Activated B cell treated with CpG ODN at 0.5 μM for 24 hours (primary cell): ENCODE measurements at places on chromosomes 4 and X.

DNA sequence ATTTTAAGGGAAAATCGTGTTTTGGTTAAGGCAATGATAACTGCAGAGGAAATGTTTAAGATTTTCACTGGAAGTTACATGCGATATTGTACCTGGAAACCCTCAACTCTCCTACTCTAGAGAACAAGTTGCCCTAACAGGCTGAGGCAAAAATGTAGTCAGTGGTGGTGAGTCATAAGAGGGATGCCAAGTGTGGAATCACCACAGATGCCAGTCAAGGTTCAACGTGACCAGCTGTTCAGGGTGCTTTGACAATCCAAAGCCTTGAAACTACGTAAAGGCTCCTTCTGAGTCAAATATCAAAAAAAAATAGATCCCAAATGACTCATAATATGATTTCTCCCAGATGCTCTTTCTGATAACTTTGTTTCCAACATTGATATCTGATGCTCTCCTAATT is 77.9 kb upstream of the AFF2 start:
- H3K36me3 ChIP-seq = no peaks in the 10 kb centered on the region
- no peak for DNase-seq
- no peak overlapping the region for H3K4me3 ChIP-seq

DNA sequence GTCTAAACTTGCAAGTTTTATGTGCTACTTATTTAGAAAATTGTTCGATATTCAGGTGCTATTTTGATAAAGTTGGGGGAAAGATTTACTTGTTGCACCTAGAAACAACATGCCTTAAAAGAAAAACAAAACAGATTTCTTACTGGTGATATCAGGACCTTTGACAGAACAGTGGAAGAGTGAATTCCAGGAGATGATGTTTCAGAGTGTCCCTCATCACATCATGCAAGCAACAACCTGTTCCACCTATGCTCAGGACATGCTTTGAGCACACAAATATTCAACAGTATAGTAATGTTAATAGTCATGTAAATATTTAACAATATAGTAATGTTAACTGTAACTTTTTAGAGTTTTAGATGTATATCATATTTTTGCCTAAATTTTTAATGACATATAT is 23.9 kb upstream of the RNF128 start:
- H3K4me1 ChIP-seq = no peaks in the 10 kb centered on the region
- no peak overlapping the region for H3K4me3 ChIP-seq
- H3K27me3 ChIP-seq = peaks cover 1% of the 10 kb centered on the region
- H3K36me3 ChIP-seq = no peaks in the 10 kb centered on the region
- H3K27ac ChIP-seq = no peak overlapping the region

DNA sequence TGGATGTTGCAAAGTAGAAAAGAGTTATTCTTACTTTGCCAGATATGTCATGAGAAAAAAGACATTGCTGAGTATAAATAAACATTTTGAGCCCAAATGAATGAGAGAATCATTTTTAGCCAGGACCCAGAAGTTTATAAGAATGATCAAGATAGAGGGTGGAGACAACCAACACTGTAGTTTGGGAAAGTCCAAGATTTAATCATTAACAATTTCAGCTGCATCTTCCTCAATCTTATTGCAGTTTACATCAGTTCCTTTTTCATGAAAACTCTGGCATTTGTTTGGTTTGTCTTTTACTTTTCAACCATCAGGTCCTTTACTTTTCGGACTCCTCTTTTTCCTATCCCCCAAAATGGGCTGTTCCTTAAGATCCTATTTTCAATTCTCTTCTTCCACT is 645.9 kb downstream of the ANKRD50 start:
- H3K36me3 ChIP-seq = peaks cover 3% of the 10 kb centered on the region
- H3K27ac ChIP-seq = no peak overlapping the region
- no peaks in the 10 kb centered on the region for H3K27me3 ChIP-seq
- H3K4me3 ChIP-seq = no peak overlapping the region
- DNase-seq = no peak

- H3K4me3 ChIP-seq = no peak overlapping the region
- no peaks in the 10 kb centered on the region for H3K4me1 ChIP-seq
- no peaks in the 10 kb centered on the region for H3K27me3 ChIP-seq
Observed at GRCh38 chrX:117987373-117987772, 129.2 kb downstream of the KLHL13 start.

GRCh38 chrX:106035064-106035463 is 3.5 kb downstream of the SERPINA7 start:
- H3K27ac ChIP-seq = no peak overlapping the region
- no peaks in the 10 kb centered on the region for H3K27me3 ChIP-seq
- no peaks in the 10 kb centered on the region for H3K4me1 ChIP-seq

- H3K4me1 ChIP-seq = no peaks in the 10 kb centered on the region
- H3K36me3 ChIP-seq = no peaks in the 10 kb centered on the region
- H3K27me3 ChIP-seq = no peaks in the 10 kb centered on the region
- no peak for DNase-seq
- no peak within 1 kb of the TSS for H3K4me3 ChIP-seq
Observed at GRCh38 chrX:149881081-149881711, at the start of gene MAGEA8. MAGEA8 (plus strand) TSS chrX:149881183; CDS start chrX:149884273, 3,090 bp downstream.

- peaks cover 2% of the 10 kb centered on the region for H3K27me3 ChIP-seq
- H3K4me3 ChIP-seq = no peak overlapping the region
- DNase-seq = no peak
- H3K4me1 ChIP-seq = peaks cover 16% of the 10 kb centered on the region
Observed at GRCh38 chr4:98609934-98610333, 48.5 kb downstream of the TSPAN5 start.

DNA sequence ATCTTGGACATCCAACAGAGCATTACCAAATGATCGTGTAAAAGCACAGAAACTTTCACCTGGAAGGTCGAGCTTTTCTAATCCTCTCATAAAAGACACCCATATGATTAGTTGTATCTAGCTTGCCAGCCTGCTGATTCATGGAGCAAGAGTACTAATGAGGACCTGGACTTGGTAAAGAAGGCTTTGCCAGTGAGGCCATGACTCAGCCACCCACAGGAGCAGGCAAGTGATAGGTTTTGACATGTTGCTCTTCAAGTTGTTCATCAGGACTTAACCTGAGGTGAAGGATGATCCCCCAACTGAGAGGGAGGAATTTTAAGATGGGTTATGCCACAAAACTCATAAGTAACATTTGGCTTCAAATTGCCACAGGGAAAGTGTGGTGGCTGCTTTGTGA is 24.7 kb upstream of the EPGN start:
- DNase-seq = no peak
- no peaks in the 10 kb centered on the region for H3K36me3 ChIP-seq
- H3K27ac ChIP-seq = no peak overlapping the region
- H3K27me3 ChIP-seq = no peaks in the 10 kb centered on the region
- no peaks in the 10 kb centered on the region for H3K4me1 ChIP-seq

GRCh38 chrX:64204701-64205440 is 637 bp downstream of the AMER1 start:
- no peak overlapping the region for H3K27ac ChIP-seq
- DNase-seq = peak; percentile 17

GRCh38 chrX:136819031-136819703 is 38.4 kb upstream of the ARHGEF6 start:
- no peak for DNase-seq
- no peak overlapping the region for H3K4me3 ChIP-seq
- H3K27ac ChIP-seq = no peak overlapping the region
- peaks cover 4% of the 10 kb centered on the region for H3K36me3 ChIP-seq
- H3K27me3 ChIP-seq = no peaks in the 10 kb centered on the region
- no peaks in the 10 kb centered on the region for H3K4me1 ChIP-seq

DNA sequence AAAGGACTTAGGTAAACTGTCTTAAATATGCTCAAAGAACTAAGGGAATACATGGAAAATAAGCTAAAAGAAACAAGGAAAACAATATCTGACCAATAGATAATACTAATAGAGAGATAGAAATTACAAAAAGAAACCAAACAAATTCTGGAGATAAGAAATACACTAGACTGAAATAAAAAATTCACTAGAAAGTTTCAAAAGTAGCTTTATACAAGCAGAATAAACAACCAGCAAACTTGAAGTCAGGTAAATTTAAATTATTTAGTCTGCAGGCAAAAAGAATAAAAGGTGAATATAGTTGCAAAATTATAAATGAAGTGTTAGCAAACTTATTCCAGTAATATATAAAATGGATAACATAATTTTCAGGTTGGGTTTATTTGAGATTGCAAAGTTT is 760.9 kb upstream of the INTU start:
- H3K27ac ChIP-seq = no peak overlapping the region
- H3K4me3 ChIP-seq = no peak overlapping the region
- H3K4me1 ChIP-seq = no peaks in the 10 kb centered on the region
- DNase-seq = no peak
- no peaks in the 10 kb centered on the region for H3K36me3 ChIP-seq

- no peaks in the 10 kb centered on the region for H3K4me1 ChIP-seq
- no peak overlapping the region for H3K27ac ChIP-seq
- H3K4me3 ChIP-seq = no peak overlapping the region
- H3K27me3 ChIP-seq = no peaks in the 10 kb centered on the region
Observed at GRCh38 chr4:92994727-92995126, 691.0 kb downstream of the GRID2 start.
